Pericardium fibroblast (primary cell): ENCODE measurements at places on chromosomes 13 and 19. TPM values are rescaled to one million over a fixed set of nuclear protein-coding genes. Genes with fewer than 3 reads are reported as not detected.

Gene OR10H1
- not detected in 2 replicates for total RNA-seq

Gene PSG6
- not detected in 2 replicates for total RNA-seq

Gene DHDH
- 0.68 TPM in 1 of 2 replicates, not detected in the other for total RNA-seq

Gene GGN
- 0.23 and 0.43 TPM in 2 replicates for total RNA-seq

Gene RASIP1
- 2.3 and 6.4 TPM in 2 replicates for total RNA-seq

Gene RHPN2
- 0.94 and 8.9 TPM in 2 replicates for total RNA-seq

Gene HS6ST3
- total RNA-seq, result 0.17 TPM in 1 of 2 replicates, not detected in the other

Gene SYCN
- not detected in 2 replicates for total RNA-seq

Gene CYP4F12
- total RNA-seq, result 0.26 TPM in 1 of 2 replicates, not detected in the other

Gene THOP1
- 53.5 and 76.2 TPM in 2 replicates for total RNA-seq

Gene ACP7
- not detected in 2 replicates for total RNA-seq

Gene ITM2B
- 157 and 323 TPM in 2 replicates for total RNA-seq

Gene LRRC63
- not detected in 2 replicates for total RNA-seq

Gene CD209
- not detected in 2 replicates for total RNA-seq

Gene TSPAN16
- not detected in 2 replicates for total RNA-seq

Gene SOX1
- total RNA-seq, result not detected in 2 replicates

Gene FXYD3
- total RNA-seq, result not detected in 2 replicates

Gene DENND1C
- 0.09 TPM in 1 of 2 replicates, not detected in the other for total RNA-seq

Gene CEACAM1
- 0.12 TPM in 1 of 2 replicates, not detected in the other for total RNA-seq

Gene ANKRD24
- total RNA-seq, result under 0.01 and 1.3 TPM in 2 replicates

Gene CCDC169
- 0.23 and 3.3 TPM in 2 replicates for total RNA-seq

Gene FAM216B
- not detected in 2 replicates for total RNA-seq

Gene KLK15
- total RNA-seq, result not detected in 2 replicates

Gene CGB2
- not detected in 2 replicates for total RNA-seq

Gene CYP2A7
- total RNA-seq, result not detected in 2 replicates

Gene COL5A3
- 31.9 and 41.2 TPM in 2 replicates for total RNA-seq

Gene NLRP11
- total RNA-seq, result not detected in 2 replicates
